ENCODE measurements at places on chromosomes 2 and 18. TPM values are rescaled to one million over a fixed set of nuclear protein-coding genes. Genes with fewer than 3 reads are reported as not detected.

DNA sequence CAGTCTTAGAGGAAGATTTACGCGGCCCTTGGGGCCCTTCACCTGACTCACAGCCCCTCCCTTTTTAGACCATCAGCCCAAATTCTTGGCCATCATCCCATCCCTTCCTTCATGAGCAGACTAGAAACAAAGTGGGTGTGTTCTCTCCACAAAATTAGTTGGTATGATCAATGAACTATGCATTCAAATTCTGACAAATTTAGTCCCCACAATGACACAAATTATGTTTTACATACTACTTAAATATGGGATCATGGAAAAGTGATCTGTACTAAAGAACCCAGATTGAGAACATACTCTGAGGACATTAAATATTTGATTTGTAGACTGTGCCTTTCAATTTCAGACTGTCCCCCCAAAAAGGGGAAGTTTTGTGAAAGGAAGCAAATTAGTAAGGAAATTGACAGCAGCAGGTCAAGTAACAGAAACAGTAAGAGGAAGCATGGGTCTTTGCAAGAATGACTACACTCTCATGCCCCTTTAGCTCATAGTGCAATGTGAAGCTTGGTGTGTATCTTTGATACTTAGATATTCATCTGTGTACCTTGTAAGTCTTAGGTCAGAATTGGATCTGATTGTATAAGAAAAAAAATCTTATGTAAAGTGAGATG is 2.2 kb upstream of the MAPRE2 start:
- DNase-seq = no peak

- no peak for DNase-seq
These were observed 4.0 kb downstream of the SLC14A2 start for GRCh38 chr18:45619062-45619825.

GRCh38 chr2:63438181-63438580 is 150.1 kb downstream of the WDPCP start:
- no peak for DNase-seq

GRCh38 chr2:201880579-201880978 is 74.2 kb downstream of the CDK15 start:
- no peak for DNase-seq

DNA sequence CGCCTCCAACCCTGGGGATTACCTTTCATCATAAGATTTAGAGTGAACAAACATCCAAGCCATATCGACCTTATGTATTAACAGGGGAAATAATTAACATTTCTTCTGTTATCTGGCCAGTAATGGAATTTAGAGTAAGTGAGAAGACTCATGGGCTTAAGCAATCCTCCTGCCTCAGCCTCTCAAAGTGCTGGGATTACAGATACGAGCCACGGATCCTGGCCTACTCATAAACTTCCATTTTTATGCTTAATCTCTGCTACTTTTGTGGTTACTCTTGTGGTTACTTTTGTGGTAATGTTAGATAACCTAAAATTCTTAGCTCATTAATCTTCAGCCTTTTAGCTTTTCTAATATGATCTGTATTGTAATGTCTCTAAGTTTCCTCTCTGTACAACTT is 159.3 kb upstream of the SLC8A1 start:
- no peak for DNase-seq

- DNase-seq = no peak
These were observed 930.1 kb upstream of the TMEFF2 start for GRCh38 chr2:193124815-193125214.

GRCh38 chr2:100309311-100309710 is 13.0 kb downstream of the LONRF2 start:
- DNase-seq = no peak

GRCh38 chr18:36761186-36761698 is 67.6 kb downstream of the TPGS2 start:
- no peak for DNase-seq

- no peak for DNase-seq
These were observed 390.6 kb upstream of the PKDCC start for GRCh38 chr2:41657226-41657625.

DNA sequence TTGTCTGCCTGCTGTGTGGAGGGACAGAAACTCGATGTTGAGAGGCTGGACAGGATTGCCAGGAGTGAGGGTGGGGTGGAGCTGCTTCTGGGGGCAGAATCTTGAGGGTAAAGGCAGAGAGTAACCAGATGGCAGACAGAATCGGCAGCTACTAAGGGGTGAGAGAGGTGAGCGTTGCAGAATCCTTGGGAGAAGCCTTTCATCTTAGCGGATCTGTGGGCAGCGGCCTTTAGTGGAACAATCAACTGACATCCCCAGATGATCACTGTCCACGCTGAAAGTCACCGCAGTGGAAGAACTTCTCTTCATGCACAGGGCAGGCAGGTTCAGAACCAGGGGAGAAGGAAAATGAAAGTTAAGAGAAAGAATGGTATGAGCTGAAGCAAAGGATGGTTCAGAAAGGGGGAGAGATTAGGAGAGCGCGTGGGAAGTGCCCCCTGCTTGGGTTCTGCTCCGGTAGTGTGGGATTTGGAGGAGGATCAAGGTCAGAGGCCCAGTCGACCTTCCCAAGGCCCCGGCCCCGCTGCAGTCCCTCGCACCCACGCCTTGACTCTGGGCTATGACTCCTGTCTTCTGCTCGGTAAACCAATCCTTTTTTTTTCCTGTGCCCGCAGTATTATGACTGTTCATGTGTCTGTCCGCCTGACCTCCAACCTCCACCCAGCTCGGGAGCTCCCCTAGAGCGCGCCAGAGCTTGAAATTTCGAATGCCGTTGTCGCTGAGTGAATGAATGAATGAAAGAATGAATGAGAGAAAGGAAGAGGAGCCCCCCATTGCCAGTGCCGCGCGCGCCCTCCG is 584 bp downstream of the BOLA3 start:
- DNase-seq = no peak

- no peak for DNase-seq
These were observed 46.2 kb upstream of the ITGAV start for GRCh38 chr2:186543561-186544131.

- no peak for DNase-seq
These were observed 65.4 kb downstream of the SMAD7 start for GRCh38 chr18:48885266-48885923.

- DNase-seq = no peak
These were observed 6.0 kb downstream of the NCK2 start for GRCh38 chr2:105750735-105751134.

GRCh38 chr2:149857344-149857743 is 269.8 kb upstream of the MMADHC start:
- DNase-seq = no peak

- no peak for DNase-seq
These were observed 53.9 kb upstream of the RAB27B start for GRCh38 chr18:54774423-54774822.

The CMPK2 gene
- total RNA-seq = 0.31 TPM

The ADGRF3 gene
- total RNA-seq = 0.04 TPM

The REG3G gene
- total RNA-seq = not detected

The RIT2 gene
- total RNA-seq = not detected

The TEX44 gene
- not detected for total RNA-seq
